ENCODE measurements at places on chromosomes 3 and 15. TPM values are rescaled to one million over a fixed set of nuclear protein-coding genes. Genes with fewer than 3 reads are reported as not detected.

- DNase-seq, result no peak
Observed at GRCh38 chr3:57681691-57682090, 11.2 kb downstream of the DENND6A start.

DNA sequence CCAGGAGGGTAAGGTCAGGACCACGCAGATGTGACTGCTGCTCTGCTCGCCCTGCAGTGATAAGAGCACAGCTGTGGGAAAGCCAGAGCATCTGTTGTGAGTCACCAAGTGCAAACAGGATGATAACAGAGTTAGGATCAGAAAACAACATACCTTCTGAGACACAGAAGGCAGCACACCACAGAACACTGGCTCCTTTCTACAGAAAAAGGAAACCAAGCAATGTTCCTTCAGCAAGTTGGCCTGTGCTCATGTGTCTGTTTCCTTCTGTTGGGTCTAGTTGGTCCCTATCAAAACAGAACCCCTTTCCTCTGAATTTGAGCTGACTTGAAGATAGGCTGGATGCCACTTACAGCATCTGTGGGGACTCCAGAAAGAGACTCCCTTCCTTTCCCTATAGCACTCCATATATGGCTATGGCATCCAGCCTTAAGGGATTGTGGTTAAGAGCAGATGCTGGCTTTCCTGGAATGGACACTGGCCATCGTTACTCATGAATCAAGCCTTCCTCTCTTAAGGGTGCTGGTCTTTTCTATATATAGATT lies 440.7 kb upstream of the THBS1 start:
- no peak for DNase-seq

- DNase-seq, result no peak
Observed at GRCh38 chr15:39581242-39581792, 438 bp downstream of the THBS1 start.

- DNase-seq, result no peak
Observed at GRCh38 chr3:14490831-14491230, 49.3 kb downstream of the GRIP2 start.

GRCh38 chr3:40608091-40608490 lies 83.3 kb downstream of the ZNF621 start:
- DNase-seq, result no peak

GRCh38 chr3:32696523-32696922 lies 11.5 kb downstream of the CNOT10 start:
- no peak for DNase-seq

DNA sequence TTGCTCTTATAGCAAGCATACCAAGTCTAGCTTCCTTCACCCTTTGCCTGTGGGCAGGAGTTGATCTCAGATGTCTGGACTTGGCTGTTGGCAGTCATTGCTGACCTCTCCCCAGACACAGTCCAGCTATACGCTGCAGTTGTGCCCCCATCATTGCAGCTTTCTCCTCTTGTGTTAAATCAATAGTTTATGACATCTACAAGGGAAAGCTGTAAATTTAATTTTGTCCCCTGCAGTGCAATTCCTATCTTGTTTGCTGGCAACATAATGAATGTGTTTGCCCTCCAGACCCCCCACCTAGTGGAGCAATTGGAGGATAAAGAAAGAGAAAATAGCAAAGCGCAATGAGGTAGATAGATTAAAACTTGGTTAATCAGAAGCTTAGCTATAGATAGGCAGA lies 280.2 kb downstream of the LSAMP start:
- no peak for DNase-seq

DNA sequence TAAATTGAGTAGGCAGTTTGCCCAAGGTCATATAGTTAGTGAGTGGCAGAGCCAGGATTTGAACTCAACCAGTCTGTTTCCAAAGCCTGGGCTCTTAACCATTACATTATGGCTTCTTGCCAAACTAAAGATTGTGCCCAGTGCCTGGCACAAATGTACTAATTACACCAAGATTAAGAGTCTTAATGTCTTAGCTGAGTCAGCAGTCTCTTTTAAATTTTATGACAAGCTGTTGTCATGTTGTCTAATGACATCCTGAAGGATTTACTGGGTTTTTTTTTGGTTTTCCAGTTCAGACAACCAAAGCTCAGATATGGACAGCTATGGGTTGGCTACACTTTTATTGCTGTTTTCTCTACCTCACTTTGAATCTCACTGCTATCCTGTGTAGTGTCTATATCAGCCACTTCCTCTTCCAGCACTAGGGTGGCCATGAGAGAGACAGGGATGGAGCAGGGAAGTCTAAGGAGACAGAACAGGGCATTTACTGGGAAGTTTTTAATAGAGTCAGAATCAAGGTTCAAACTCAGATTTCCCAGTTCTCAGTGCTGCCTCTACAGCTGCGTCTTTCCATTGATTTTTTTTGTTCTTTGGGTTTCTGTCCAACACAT lies 10.5 kb downstream of the FBXL2 start:
- DNase-seq, result no peak

- no peak for DNase-seq
Observed at GRCh38 chr3:134029734-134030378, at the start of gene SLCO2A1. Gene SLCO2A1, minus strand, starts transcription at chr3:134029925. Its CDS starts 123 bp downstream, at chr3:134029802.

DNA sequence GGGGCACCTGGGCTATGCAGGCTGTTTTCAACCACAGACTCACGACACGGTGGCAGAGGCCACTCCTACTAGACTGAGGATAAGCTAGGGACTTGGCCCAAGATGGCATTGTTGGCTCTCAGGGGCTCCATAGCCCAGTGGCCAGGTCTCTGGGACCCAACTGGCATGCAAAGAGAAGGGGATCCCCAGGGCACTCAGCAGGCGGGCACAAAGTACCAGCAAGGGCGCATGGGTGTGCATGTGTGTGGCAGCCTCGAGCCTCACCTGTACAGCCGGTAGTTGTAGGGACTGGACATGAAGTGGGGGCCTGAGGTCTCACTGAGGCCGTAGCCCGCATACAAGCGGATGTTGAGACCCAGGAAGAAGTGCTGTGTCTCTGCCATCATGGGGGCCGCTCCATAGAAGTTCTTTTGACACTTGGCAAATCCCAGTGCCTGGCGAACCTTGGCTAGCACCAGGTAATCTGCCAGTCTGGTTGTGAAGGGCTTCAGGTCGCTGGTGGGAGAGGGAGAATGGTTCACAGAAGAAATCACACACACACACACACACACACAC lies 30.2 kb downstream of the IDH3A start:
- no peak for DNase-seq

DNA sequence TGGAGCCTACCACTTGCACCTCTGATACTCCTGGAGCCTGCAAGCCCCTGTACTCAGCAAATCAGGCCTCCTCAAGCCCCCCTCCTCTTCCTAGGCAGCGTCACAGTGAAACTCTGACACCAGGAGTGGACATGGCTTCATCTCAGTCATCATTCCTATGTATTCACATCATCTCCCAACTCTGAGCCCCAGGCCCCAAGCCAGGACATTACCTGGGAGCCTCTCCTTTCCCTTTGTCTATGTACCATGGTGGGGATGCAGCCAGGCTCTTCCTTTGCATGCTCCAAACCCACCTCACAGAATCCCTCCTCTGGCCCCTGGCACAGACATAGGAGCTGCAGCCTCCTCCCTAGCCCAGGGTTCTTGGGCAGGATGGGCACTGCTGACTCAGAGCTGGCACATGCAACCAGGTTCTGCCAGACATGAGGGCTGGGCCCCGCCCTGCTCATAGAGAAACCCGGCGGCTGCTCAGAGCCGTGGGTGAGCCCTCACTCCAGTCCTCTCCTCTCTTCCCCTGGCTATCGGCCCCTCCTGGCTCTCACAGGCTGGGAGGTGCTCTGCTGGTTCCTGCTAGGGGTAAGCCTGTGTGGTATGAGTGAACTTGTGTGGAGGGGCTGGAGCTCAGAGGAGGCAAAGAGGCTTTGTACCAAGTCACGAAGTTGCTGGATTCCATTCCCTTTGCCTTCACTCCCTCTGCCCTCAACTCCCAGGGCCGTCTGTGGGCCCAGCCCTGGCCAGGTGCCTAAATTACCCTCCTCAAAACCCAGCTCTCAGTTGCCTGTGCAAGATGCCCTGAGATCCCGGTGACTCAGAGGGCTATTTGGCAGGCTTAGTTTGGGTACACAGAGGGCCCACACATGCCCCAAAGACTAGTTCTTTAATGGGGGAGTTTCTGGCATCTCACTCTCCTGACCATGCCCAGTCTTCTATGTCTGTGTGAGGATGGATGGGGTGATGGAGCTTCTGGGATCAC lies 1.9 kb upstream of the PLCD1 start:
- DNase-seq, result no peak

CPA3 gene
- total RNA-seq, result not detected

Measured in activated CD4-positive, alpha-beta T cell treated with anti-CD3 and anti-CD28 coated beads, Interleukin-2, amount 10 ng/mL, durations not matched to agents 7 days and 5 days (primary cell).